ENCODE measurements at places on chromosomes 4 and X.

GRCh38 chr4:74083546-74083945 lies 15.4 kb downstream of the CXCL2 start:
- DNase-seq: no peak

DNA sequence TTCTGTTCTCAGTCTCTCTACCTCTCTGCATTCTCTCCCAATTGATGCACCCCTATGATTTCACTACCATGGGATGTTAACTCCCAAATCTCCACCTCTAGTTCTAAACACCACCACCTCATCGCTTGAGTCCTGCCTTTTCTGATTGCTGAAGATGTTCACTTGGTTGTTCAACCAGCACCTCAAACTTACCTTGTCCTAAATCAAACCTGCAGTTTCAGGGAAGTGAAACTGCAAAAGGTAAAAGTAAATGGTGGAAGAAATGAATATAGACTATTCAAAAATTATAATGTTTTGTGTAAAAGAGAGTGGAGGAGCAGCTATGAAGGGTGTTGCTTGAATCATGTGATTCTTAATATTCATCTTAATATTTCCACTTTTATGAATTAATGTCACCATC lies 91.0 kb downstream of the PDE5A start:
- DNase-seq: no peak

- no peak for DNase-seq
These were observed 11.5 kb upstream of the CHST7 start for GRCh38 chrX:46561824-46562657.

DNA sequence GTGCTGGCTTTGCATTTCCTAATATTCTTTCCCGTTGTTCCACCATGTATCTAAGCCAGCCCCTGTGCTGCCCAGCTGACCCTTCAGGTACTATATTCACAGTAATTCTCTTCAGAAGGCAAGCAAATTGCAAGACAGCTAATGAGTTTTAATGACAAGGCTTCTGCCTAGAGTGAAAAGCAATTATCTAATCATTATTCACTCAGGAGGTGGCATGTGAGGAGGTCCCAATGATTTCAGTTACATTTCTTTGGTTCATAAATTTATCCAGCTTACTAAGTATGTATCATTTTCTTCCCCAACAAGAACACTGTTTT lies 123.0 kb downstream of the RASGEF1B start:
- no peak for DNase-seq

GRCh38 chr4:87734084-87734483 lies 65.3 kb upstream of the IBSP start:
- no peak for DNase-seq

GRCh38 chrX:128891554-128891953 lies 631.7 kb downstream of the SMARCA1 start:
- DNase-seq: no peak

- DNase-seq: no peak
These were observed 75.3 kb downstream of the ENPP6 start for GRCh38 chr4:184142121-184143000.

DNA sequence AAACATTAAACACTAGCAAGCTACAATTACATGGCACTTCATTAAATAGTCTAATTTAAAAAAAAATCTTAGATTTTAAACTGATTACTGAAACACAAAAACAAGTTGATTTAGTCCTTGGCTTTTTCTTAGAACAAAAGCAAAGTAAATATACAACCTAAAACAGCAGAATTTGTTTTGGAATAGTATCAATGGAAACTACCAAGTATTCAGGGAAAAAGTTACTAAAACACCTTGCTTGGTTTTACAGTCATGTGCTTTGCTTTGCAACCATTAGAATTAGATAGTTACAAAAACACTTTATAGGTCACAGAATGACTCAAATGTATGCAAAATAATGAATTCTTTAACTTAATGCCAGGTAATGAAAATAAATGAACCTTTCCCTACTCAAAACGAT lies 105.3 kb downstream of the CNOT6L start:
- no peak for DNase-seq

DNA sequence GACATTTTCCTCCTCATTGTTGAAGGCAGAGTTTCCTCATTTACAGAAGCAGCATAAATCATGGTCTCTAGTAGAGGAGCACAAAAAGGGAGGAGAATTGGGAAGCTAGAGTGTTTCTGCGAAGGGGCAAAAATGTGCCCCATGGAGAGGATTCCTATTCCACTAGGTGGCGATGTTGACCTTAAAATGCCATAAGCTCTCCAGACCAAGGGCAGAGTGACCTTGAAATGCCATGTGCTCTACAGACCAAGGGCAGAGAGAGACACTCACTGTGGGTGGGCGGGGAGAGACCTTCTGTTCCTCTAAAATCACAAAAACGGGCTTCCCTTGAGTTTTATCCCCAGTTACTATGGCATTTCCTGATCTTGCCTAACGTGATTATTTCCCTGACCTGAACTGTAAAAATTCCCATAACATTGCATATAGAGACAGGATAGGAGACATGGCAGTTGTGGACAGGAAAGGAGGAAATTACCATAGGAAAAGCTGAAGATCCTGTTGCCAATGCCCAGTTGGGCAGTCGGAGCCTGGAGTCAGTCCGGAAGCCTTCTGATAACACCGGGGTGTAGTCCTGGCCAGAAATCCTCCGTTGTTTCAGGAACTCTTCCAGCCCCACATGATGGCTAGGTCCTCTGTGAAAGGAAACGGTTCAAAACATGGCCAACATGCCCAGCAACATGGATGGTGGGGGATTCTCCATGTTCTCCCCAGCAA lies 567.7 kb downstream of the MAGEB5 start:
- peak; percentile 1 for DNase-seq

DNA sequence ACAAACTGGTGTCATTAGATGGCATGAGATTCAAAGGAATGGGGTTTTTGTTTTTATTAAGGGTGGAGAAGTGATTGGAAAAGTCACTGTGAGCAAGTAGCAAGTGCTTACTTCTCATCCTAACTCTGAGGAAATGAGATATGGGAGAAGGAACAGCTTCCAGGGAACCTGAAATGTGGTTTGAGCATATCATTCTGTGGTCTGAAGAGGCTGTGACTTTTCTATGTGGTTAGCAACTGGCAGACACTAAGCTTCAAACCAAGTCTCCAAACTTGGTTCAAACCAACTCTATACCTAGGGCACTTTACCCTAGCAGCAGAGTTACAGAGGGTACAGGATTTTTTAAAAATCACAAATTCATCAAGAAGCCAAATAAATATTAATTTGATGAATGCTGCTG lies 58.2 kb downstream of the DCLK2 start:
- no peak for DNase-seq

- no peak for DNase-seq
These were observed 71.9 kb upstream of the TFDP3 start for GRCh38 chrX:133290076-133290475.

- no peak for DNase-seq
These were observed 270.2 kb upstream of the TAPT1 start for GRCh38 chr4:16496501-16496900.

GRCh38 chr4:184784628-184785257 lies 41.0 kb downstream of the ACSL1 start:
- DNase-seq: no peak

GRCh38 chrX:101986586-101986985 lies 54.8 kb upstream of the ZMAT1 start:
- no peak for DNase-seq

DNA sequence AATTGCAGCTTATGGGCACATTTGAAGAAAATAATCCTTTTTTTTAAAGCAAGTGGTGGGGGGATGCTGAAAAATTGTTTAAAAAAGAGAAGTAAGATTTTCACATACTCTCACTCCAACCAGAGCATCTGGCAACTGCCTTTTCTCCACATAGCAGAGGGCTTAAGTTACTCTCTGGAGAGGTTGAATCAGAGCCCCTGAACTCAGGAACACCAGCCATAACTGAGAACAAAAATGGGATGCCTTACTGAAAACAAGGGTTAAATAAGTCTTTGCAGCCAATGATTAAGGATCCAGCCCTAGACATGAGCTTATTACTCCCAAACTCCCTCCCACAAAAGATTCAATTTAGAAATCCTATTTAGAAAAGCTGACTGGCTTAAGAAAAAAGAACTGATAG lies 27.5 kb downstream of the CASK start:
- no peak for DNase-seq

GRCh38 chr4:40177591-40177990 lies 19.2 kb upstream of the RHOH start:
- DNase-seq: no peak

GRCh38 chrX:103554687-103555424 lies 30.5 kb upstream of the TCEAL4 start:
- peak; percentile 69 for DNase-seq

DNA sequence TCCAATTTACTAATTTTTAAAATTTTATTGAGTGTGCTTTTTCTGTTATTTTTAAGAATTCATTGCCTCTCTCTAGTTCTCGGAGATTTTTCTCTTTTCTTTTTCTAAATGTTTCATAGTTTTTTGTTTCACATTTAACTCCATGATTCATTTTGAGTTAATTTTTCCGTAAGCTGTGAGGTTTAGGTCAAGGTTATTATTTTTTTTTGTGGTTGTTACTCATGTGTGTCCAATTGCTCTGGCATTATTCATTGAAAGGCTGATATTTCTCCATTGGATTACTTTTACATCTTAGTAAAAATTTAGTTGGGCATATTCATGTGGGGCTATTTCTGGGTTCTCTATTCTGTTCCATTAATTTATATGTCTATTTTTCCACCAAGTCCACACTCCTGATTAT lies 220.8 kb downstream of the MID1IP1 start:
- DNase-seq: no peak

- DNase-seq: no peak
These were observed 84.8 kb upstream of the TFDP3 start for GRCh38 chrX:133302775-133303445.

- DNase-seq: peak; percentile 12
These were observed 795.2 kb downstream of the TRIML1 start for GRCh38 chr4:188934320-188934962.

- DNase-seq: no peak
These were observed 111.4 kb downstream of the SOX3 start for GRCh38 chrX:140393507-140393906.

- no peak for DNase-seq
These were observed 4.3 kb downstream of the ZXDB start for GRCh38 chrX:57596109-57596508.

GRCh38 chrX:14934423-14934822 lies 61.2 kb downstream of the MOSPD2 start:
- no peak for DNase-seq

DNA sequence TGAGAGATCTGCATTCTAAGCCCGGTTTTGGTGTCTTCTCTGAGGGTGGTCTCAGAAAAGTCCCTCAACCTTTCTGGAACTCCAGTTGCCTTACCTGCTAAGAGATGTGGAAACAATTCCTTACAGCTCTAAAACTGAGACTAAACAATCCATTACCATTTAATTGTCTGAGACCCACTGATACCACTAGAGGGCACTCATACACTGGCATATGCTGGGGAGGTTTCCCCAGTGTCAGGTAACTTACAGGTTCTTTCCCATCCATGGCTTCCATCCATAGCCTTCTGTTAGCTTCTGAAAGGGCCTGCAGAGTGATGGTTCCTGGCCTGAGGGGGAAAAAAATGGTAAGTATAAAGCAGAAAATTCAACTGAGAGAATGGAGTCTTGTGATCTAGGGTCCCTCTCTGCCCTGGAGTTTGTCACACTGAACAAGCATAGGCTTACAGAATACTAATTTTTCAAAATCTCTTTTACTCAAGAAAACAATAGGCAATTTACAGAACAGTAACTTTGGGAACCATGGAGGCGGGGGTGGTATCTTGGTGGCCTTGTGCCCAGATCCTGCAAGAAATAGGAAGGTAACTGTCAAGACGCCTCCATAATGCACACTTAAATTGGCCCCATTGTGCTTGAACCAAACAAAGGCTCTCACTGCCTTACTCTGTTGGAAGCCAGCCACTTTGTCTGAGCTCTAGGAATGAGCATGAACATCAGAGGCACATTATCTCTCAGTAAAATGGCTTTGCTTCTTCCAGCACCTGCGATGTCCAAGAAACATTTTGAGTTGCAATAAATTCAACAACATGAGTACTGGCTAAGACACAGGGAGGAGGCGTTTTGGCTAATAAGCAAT lies 236.1 kb downstream of the OPHN1 start:
- peak; percentile 54 for DNase-seq

GRCh38 chrX:29461039-29461438 lies 754.3 kb upstream of the MAGEB2 start:
- no peak for DNase-seq

- no peak for DNase-seq
These were observed 130.8 kb upstream of the BMPR1B start for GRCh38 chr4:94626942-94627341.

GRCh38 chr4:29326816-29327215 lies 1393.4 kb upstream of the PCDH7 start:
- DNase-seq: no peak

DNA sequence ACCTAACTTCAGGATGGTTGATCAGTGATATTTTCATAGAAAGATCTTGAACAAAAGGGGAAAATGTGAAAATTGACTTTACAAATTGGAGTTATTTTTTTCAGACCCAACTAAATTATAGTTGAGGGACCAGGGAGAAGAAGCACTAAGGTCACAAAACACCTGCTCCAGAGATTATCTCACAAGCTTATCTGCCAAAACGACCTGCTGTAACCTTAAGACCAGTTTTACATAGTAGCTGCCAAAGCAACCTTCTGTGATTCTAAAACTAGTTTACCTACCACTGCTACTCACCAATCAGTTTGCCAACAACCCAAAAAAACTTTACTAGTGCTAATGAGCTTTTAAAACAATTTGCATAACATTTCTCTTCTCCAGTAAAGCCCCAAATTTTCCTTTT lies 972.1 kb downstream of the C4orf33 start:
- no peak for DNase-seq

- DNase-seq: no peak
These were observed 528 bp upstream of the SLC25A4 start for GRCh38 chr4:185142564-185142911.

DNA sequence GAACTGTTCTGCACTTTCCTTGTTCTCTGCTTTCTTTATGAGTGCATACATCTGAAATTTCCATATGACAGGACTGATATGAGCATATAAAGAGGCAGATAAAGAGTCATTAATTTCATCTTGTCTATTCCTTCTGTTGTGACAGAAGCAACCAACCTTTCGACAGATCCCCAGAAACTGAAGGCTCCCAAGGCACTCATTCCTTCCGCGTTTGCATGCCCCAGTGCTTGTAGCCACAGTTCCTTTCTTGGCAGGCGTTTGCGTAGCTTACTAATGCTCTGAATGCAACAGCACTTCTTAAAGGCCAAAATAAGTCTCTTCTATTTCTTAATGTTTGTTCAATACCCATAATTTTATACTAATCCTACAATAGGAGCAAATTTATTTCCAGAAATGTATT lies 94.0 kb upstream of the TBL1X start:
- no peak for DNase-seq

- no peak for DNase-seq
These were observed 226.0 kb upstream of the FTHL17 start for GRCh38 chrX:31297881-31298280.

GRCh38 chrX:150680974-150681373 lies 12.2 kb upstream of the MTMR1 start:
- DNase-seq: peak; percentile 39

Measured in PC-9 (cell line).